ENCODE measurements at places on chromosomes 6 and 20.

- no peak for DNase-seq
These were observed 50.6 kb downstream of the LAMA4 start for GRCh38 chr6:112203577-112204349.

GRCh38 chr6:37317312-37318038 lies 36.3 kb upstream of the RNF8 start:
- no peak for DNase-seq

- peak; percentile 23 for DNase-seq
These were observed 218.5 kb downstream of the TMEM242 start for GRCh38 chr6:157104803-157105202.

- no peak for DNase-seq
These were observed 270.3 kb downstream of the LAMA2 start for GRCh38 chr6:129153257-129153656.

DNA sequence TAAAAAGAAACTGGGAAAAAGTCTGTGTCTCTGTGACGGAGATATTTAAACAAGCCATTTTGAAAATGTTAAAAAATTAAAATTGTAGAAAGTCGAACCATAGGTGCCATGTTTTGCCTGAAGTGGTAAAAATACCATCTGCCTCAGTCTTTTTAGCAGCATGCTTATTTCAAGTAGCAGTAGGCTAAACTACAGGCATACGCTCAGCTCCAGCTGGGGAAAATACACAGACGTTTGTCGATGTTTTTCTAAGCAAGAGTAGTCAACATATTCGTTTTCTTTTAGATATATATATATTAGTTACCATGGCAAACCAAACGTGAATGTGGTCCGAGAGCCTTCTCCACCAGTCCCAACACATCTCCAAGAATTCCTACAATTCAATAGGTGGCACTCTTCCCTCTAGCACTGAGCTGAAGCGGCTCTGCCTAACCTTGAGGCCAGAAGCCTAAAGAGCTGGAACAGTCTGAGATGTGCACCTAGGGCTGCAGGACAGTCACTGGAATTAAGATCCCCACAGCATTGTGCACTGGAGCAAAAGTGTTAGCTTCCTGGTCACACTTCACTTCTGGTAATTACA lies 70.2 kb upstream of the BEND3 start:
- DNase-seq = no peak

DNA sequence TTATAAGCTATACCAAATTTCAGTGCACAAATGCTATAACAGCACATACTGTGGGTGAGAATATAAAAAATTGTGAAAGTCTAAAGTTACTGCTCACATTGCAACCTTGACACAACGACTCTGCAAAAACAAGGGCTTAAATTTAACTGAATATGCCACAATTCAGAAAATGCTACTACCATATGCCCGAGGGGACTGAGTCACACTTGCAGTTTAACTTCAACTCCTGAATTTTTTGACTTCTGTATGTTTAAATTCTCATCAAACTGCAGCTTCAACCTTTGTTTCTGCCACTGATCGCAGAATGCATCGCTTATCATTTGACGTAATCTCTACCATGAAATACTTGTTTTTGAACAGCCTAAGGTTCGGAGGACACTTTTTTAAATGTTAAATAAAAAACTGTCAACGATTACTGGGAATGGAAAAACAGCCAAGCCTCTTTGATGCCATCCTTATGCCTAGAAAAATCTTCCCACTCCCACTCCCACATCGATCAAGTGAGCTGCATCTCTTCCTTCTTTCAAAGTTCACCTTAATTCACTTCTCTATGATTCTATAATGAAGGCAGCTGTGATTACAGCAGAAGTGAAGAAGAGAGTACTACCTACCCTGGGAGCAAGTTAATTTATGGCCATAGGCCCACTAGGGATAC lies 136.5 kb downstream of the ATXN1 start:
- DNase-seq = no peak

GRCh38 chr6:122408240-122408639 lies 8.8 kb downstream of the HSF2 start:
- DNase-seq = no peak

GRCh38 chr6:139308286-139308916 lies 16.6 kb upstream of the TXLNB start:
- DNase-seq = peak; percentile 21

DNA sequence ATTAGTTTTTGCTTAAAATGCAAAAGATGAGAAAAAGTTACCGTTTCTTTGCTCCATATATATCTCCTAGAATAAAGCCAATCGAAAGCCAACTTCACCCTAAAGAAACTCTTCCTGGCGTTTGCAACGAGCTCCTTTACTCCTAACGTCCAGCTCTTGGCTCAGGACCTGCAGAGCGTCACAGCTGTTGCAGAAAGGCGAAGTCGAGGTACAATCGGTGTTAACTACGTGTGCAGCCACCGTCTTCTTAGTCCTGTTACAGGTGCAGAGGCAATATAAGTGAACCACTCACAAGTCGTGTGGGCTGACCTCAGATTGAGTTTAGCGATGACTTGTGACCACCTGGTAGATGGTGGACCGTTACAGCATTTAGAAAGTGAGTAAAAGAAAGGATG lies 113.1 kb downstream of the TRIM27 start:
- no peak for DNase-seq

GRCh38 chr6:137102851-137103492 lies 58.2 kb upstream of the IL20RA start:
- DNase-seq = no peak

DNA sequence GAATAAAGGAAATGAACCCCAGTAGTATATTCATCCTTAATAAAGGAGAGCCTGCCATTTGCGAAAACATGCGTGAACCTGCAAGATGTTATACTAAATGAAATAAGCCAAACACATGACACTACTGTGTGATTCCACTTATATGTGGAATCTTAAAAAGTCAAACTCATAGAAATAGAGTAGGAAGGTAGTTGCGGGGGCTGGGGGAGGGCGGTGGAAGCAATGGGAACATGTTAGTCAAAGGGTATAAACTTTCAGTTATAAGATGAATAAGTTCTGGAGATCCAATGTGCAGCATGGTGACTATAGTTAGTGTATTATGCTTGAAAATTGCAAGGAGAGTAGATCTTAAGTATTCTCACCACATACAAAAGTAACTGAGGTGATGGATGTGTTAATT lies 72.9 kb downstream of the ANKRD6 start:
- no peak for DNase-seq

- peak; percentile 6 for DNase-seq
These were observed 4.2 kb upstream of the NTSR1 start for GRCh38 chr20:62704341-62704948.

DNA sequence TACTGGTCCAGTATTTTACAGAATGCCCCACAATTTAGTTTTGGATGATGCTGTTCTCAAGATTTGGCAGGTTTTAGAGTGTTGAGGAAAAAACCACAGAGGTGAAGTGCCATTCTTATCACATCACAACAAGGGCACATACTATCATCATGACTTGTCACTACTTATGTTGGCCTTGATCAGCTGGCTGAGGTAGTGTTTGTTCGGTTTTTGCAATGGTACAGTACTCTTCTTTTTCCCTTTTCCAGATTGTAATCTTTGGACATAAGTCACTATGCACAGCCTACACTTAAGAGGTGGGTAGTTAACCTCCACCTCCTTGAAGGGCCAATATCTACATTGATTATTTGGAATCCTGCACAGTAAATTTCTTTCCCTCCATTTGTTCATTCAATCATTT lies 8.8 kb downstream of the TENT5A start:
- DNase-seq = no peak

DNA sequence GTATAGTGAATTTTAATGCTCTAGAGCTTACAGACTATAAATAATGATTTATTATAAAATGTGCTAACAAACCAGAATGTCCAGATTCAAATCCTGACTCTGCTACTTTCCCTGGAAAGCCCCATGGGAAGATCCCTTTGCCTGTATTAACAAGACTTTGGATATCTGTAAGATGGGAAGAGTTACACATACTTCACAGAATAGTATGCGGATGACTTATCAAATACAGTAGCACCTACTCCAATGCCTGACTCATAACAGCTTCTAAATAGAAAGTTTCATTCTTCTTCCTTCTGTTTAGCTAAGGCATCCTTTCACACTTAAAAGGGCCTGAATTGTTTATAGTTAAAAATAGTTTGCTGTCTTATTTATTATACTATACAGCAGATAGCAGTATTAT lies 166.3 kb downstream of the KCNQ5 start:
- no peak for DNase-seq

- no peak for DNase-seq
These were observed 559.4 kb upstream of the MANEA start for GRCh38 chr6:95017922-95018321.

- no peak for DNase-seq
These were observed 256.4 kb downstream of the ARID1B start for GRCh38 chr6:157033428-157034140.

GRCh38 chr6:73041051-73041450 lies 184.2 kb downstream of the KHDC1L start:
- DNase-seq = no peak

GRCh38 chr6:17785094-17785787 lies 78.5 kb upstream of the NUP153 start:
- no peak for DNase-seq

DNA sequence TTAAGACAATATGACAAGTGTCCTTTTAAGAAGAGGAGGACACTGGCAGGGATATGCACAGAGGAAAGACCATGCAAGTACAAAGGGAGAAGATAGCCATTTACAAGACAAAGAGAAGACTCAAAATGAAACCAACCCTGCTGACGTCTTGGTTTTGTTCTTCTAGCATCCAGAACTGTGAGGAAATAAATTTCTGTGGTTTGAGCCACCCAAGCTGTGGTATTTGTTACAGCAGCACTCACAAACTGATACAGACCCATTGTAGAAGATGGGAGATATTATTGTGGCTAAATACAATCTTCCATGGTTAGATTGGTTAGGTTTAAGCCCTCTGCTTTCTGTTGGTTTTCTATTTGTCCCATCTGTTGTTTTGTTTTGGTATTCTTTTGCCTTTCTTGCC lies 88.6 kb upstream of the SLC35F1 start:
- no peak for DNase-seq

DNA sequence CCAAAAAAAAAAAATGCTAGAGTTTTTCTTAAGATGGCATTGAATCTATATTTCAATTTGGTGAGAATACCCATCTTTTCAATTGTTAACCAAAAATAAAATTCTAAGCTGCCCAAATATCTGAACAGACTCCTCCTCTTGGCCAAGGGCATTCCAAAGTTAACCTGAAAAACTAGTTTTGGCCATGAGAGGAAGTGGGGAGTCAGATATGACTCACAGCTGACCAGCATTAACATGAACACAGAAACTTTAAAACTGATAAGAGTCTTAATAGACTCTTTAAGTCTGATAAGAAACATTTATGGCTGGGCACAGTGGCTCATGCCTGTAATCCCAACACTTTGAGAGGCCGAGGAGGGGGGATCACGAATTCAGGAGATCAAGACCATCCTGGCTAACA lies 171.3 kb downstream of the FAXC start:
- no peak for DNase-seq

GRCh38 chr6:92777146-92777740 lies 642.1 kb downstream of the EPHA7 start:
- peak; percentile 86 for DNase-seq

- no peak for DNase-seq
These were observed 293.8 kb downstream of the RFPL4B start for GRCh38 chr6:112640891-112641290.

- DNase-seq = no peak
These were observed 33.3 kb upstream of the AFDN start for GRCh38 chr6:167793421-167793820.

GRCh38 chr20:63497946-63498935 lies 642 bp downstream of the EEF1A2 start:
- no peak for DNase-seq

- DNase-seq = no peak
These were observed 11.9 kb downstream of the TULP4 start for GRCh38 chr6:158324136-158324535.

GRCh38 chr20:20795119-20795518 lies 82.7 kb upstream of the RALGAPA2 start:
- DNase-seq = no peak

GRCh38 chr20:34190679-34191090 lies 50.5 kb upstream of the ASIP start:
- DNase-seq = peak; percentile 73

GRCh38 chr20:1094751-1095150 lies 23.7 kb upstream of the PSMF1 start:
- DNase-seq = no peak

GRCh38 chr20:32603046-32603726 lies 18.1 kb upstream of the NOL4L start:
- DNase-seq = no peak

GRCh38 chr20:49276961-49277785 lies 684 bp downstream of the ZNFX1 start:
- peak; percentile 37 for DNase-seq

- DNase-seq = peak; percentile 94
These were observed 38.2 kb downstream of the MBOAT1 start for GRCh38 chr6:20173833-20174792.

DNA sequence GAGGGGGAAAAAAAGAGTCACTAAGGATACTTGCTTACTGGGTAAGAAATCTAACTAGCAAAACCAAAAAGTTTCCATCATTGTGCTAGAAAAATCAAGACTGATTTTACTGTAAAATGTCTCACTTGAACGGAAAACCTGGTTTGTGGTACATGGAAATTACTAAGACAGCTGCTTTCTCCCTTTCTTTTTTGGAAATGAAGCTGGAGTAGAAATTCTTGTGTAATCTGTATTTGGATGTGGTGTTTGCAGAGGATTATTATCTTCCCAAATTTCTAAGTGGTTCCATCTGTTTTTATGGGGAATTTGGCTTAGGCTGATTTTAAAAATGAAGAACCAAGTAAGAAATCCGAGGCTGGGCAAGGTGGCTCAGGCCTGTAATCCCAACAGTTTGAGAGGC lies 20.4 kb downstream of the EPB41L2 start:
- DNase-seq = no peak

GRCh38 chr6:166775180-166775922 lies 148.3 kb upstream of the RPS6KA2 start:
- peak; percentile 72 for DNase-seq

DNA sequence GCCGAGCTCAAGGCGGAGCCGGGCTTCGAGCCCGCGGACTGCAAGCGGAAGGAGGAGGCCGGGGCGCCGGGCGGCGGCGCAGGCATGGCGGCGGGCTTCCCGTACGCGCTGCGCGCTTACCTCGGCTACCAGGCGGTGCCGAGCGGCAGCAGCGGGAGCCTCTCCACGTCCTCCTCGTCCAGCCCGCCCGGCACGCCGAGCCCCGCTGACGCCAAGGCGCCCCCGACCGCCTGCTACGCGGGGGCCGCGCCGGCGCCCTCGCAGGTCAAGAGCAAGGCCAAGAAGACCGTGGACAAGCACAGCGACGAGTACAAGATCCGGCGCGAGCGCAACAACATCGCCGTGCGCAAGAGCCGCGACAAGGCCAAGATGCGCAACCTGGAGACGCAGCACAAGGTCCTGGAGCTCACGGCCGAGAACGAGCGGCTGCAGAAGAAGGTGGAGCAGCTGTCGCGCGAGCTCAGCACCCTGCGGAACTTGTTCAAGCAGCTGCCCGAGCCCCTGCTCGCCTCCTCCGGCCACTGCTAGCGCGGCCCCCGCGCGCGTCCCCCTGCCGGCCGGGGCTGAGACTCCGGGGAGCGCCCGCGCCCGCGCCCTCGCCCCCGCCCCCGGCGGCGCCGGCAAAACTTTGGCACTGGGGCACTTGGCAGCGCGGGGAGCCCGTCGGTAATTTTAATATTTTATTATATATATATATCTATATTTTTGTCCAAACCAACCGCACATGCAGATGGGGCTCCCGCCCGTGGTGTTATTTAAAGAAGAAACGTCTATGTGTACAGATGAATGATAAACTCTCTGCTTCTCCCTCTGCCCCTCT lies 1.1 kb downstream of the CEBPB start:
- DNase-seq = peak; percentile 60

- no peak for DNase-seq
These were observed 69.3 kb upstream of the FYN start for GRCh38 chr6:111942561-111942960.

GRCh38 chr6:140579918-140580317 lies 1205.5 kb upstream of the CITED2 start:
- no peak for DNase-seq
